GOT3 (cell line): ENCODE measurements at places on chromosomes 1 and 21.

GRCh38 chr1:175015243-175015642, 8.0 kb downstream of the MRPS14 start:
- no peak for DNase-seq

DNA sequence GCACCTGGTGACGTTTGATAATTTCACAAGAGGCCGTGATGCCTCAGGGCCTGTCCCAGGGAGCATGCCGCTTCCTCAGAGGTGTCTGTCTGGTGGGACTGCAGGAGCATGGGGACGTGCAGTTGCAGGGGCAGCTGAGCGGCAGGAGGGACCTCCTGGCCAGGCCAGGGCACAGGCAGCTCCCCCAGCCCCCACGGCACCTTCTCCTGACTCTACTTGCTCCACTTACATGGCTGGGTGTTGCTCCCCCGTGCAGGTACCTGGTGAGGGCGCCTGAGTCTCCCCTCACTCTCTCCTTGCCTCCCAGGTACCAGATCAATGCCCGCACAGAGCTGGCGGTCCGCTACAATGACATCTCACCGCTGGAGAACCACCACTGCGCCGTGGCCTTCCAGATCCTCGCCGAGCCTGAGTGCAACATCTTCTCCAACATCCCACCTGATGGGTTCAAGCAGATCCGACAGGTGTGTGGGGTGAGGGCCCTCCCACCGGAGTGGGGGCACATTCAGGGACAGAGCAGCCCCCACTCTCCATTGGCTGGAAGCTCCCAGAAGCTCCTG, 108.4 kb downstream of the PDE9A start:
- DNase-seq: no peak

DNA sequence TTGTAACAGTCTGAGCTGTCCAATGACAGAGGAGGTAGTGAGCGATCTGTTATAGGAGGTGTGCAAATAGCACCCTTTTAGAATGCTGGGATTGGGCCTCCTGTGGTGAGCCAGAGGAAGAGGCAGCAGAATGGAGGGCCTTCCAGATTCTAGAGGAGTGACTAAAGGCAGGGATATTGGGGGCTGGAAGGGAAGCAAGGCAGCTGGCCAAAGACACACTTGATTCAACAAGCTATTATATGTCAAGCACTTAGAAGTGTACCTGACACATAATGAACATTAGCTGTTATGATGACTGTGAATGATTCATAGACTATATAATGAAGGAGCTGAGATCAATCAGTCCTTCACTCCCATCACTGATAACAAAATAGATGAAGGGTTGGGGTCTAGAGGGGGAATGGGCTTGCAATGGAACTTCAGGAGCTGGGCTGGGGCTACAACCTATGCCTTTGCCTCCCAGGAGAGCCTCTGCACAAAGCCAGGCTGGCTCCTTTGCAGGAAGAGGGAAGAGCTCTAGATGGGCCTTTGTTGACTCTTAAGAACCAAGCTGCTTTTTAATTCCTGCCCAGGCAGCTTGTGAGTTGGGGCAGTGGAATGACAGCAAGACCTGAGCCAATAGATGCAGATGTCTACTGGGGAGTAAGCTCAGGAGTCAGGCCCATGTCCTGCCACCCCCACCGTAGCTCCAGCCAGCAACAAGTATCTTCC, 2.3 kb upstream of the MKNK1 start:
- no peak for DNase-seq

DNA sequence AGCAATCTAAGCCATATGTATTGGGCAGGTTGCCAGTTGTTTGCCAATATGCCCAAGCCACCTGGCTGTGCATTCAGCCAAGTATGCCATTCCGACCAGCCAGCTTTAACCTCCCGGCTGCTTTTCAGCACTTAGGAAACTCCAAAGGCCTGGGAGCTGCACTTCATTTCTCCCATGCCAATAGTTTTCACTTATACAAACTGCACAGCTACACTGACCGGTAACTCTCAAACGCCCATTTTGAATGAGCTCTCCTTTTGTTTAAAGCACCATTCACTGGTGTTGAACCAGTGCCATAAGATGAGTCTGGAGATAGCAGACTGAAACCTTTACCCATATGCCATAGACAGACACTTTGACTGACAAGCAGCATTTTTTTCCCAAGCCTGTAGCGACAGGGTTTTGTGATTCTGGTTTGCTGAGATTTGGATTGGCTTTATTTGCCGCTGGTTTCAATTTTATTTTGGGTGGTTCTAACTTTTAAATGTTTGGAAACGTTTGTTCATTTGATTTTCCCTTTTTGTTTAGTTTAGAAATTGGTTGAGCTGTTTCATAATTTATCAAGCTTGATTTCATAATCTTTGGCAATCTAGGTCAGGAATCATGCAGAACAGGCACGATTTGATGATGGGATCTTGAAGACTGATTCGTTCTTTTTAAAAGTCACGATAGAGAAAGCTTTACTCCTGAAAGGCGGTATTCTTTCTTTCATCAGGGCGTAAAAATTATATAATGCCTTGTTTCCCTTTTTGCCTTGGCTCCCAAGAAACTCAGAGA, 144.6 kb downstream of the NFIA start:
- no peak for DNase-seq

DNA sequence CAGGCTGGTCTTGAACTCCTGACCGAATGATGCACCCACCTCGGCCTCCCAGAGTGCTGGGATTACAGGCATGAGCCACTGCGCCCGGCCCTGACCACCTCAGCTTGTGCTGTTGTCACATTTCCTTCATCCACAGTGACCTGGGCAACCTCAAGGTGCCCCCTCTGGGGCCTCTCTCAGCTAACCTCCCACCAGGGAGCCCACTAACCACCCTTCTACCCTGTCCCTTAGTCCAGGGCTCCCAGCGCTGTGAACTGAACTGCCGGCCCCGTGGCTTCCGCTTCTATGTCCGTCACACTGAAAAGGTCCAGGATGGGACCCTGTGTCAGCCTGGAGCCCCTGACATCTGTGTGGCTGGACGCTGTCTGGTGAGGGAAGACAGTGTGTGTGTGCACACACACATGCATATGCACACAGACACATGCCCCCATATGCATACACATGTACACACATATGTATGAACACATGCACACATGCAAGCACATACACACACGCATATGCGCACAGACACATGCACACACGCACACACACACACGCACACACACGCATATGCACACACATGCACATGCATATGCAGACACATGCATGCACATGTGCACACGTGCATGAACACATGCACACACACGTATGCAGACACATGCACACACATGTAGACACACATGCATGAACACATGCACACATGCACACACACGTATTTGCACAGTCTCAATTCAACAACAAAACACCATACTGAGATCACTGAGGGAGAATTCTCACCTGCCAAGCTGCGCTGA, 6.2 kb downstream of the ADAMTSL4 start:
- no peak for DNase-seq

GRCh38 chr21:32525282-32525681, 60.0 kb downstream of the TCP10L start:
- no peak for DNase-seq

- DNase-seq: no peak
These were observed 36.7 kb upstream of the KCNK2 start for GRCh38 chr1:215045698-215046308.

- no peak for DNase-seq
These were observed at the start of gene GRIK1 for GRCh38 chr21:29939924-29940275. TSS of gene GRIK1 (minus strand) at chr21:29939996.

GRCh38 chr1:184889166-184889565, 85.1 kb downstream of the NIBAN1 start:
- no peak for DNase-seq

DNA sequence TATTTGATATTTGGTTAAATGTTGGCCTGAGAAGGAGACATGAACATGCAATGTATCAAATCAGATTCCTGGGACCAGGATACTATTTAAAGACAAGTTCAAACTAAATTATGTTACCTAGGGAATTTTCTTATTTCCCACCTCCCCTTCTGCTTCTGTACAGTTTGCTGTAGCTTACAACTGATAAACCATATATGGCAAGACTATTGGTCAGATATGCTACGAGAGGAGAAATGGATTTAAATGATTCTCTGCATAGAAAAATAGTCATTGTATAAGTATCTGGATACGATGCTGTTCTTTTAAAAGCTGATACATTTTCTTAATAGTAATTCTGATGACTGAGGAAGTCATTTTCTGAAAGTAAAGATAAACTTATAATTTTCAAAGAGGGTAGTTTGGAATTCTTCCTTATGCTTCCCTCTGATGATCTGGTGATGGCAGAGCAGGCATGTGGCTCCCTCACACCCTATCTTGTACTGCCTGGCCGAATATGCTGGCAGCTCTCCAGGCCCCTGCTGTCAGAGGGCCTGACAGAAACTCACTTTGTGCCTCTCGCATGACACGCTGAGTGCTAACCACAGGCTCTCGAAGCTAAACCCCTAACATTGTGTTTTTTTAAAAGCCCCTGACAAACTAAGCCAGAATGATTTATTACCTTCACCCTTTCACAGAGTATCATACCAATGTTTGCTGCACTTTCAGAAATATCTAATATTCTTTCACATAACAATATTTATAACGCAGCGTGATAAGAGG, 19.4 kb downstream of the RRP15 start:
- no peak for DNase-seq

GRCh38 chr1:207519505-207520399, 23.8 kb downstream of the CR1 start:
- no peak for DNase-seq

- DNase-seq: no peak
These were observed 161.2 kb downstream of the NPHP4 start for GRCh38 chr1:5830771-5831599.

- no peak for DNase-seq
These were observed 11.2 kb downstream of the CSRP1 start for GRCh38 chr1:201495551-201496295.

GRCh38 chr1:88763649-88764406, 79.8 kb downstream of the PKN2 start:
- DNase-seq: no peak

- DNase-seq: no peak
These were observed 54.1 kb upstream of the POFUT2 start for GRCh38 chr21:45341779-45342178.

DNA sequence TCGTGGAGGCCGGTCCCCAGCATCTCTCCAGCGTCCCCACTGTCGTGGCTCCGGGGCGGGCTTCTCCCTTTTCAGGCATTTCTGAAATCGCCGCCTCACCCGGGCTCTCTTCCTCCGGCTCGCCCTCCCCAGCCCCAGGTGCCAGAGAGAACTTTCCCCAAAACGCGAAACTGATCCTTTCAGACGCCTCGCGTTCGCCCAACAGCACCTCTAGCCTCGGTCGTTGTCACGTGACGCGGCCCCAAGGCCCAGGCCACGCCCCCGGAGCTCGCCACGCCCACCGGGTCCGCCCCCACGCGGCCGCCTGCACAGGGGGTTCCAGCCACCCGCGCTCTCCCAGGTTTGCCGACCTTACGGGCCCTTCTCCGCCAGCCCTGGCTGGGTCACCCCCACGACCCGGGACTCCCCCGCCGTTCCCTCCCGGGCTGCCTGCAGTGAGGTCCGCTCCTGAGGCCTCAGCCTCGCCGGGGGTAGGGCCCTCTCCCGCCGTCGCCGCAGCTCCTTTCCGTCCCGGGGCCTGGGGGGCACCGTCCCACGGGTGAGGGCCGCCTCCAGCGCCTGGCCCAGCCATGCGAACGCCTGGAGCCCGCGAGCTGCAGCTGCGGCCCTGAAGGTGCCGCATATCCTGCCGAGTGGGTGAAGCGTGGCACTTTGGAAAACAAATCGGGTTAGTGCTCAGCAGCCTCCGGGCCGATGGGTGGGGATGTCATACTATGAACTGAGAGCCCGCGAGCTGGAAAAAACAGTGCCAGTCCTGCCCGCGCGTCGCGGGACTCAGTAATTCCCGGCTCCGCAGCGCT, 21.0 kb downstream of the H3-3A start:
- peak; percentile 55 for DNase-seq

- DNase-seq: no peak
These were observed 377.7 kb upstream of the KAZN start for GRCh38 chr1:14220811-14221210.

GRCh38 chr1:227068883-227069282, 128.8 kb downstream of the COQ8A start:
- DNase-seq: no peak

DNA sequence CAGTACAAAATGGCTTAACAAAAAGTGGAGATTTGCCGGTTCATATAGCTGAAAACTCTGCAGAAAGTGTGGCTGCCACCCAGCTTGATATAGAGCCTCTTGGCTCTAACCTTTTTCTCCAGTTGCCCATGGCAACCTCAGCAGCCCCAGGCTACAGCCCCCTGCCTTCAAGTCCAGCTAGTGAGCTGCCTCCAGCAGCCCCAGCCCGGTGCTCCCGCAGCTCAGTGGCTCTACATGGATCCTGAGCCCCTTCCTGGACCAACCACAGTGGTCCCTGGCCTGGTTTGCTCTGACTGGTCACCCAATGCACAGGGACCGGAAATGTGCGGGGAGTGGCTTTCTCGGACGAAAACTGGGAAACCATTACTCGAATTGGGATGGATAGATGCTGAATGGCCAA, 13.3 kb upstream of the ATF3 start:
- no peak for DNase-seq

DNA sequence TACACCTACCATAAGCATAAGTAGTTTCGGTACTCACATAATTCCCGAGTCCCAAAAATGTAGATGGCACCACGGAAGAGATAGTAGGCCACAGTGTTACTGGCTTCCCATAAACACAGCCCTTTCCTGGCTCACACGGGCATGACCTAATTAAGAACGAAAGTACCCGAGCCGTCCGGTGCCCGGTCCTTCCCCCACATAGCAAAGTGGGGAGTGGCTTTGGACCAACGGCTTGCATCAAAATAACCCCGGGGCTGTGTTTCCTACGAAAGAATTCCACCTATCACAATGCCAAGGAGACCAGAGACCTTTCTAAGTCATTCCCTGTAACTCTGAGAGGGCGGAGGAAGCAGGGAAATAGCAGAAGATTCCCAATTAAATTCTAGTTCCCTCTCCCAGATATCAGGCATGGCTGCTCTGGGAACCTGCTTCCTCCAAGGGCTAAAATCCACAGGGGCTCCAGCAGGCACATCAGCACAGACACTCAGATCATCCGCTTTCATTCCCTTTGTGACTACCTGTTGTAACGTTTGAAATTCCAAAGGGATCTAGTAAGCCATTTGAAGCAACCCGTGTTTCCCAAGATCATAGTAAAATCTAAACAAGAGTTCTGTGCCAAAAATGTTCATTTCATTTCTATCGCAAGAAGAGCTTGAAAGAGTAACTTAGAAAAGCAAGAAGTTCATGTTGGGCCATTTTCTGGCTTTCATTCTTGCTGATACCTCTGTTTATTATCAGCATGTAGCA, at the start of gene TMPRSS3:
Gene TMPRSS3, minus strand, starts transcription at position 148 of the 747 bp plus-strand sequence. CDS start 635 bp downstream, outside the sequence.
- no peak for DNase-seq

GRCh38 chr1:93844262-93845045, 34.6 kb downstream of the DNTTIP2 start:
- no peak for DNase-seq

GRCh38 chr1:186491336-186491735, 30.4 kb upstream of the PDC start:
- DNase-seq: no peak

- DNase-seq: no peak
These were observed 13.8 kb downstream of the TMCC2 start for GRCh38 chr1:205241366-205242030.

DNA sequence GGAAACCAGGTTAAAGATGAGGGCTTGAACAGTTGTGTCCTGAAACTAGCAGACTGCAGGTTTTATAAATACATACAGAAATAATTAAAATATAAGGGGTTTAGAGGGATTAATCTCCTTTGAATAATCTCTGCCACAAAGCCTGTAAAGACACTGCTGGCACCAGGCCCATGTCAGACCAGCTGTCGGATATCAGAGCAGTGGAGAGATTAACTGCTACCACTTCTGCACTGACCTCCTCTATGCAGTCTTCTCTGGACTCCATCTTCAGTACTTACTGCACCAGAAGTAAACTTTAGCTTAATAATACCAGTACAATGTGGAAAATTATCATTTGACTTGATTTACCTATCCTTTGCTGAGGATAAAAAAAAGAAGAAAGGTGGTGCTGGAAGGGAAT, 128.6 kb downstream of the LHX4 start:
- DNase-seq: no peak
